ENCODE measurements at places on chromosomes 2 and 18. TPM values are rescaled to one million over a fixed set of nuclear protein-coding genes. Genes with fewer than 3 reads are reported as not detected.

Gene C1GALT1C1L
- 3.7 TPM for total RNA-seq

GRCh38 chr2:222074674-222075073 lies 224.1 kb downstream of the PAX3 start:
- DNase-seq, result no peak

GRCh38 chr2:65980531-65980930 lies 454.4 kb upstream of the MEIS1 start:
- DNase-seq, result no peak

GRCh38 chr2:235263205-235264120 lies 230.4 kb upstream of the AGAP1 start:
- peak; percentile 79 for DNase-seq

Gene BCL11A
- 3.6 TPM for total RNA-seq

DNA sequence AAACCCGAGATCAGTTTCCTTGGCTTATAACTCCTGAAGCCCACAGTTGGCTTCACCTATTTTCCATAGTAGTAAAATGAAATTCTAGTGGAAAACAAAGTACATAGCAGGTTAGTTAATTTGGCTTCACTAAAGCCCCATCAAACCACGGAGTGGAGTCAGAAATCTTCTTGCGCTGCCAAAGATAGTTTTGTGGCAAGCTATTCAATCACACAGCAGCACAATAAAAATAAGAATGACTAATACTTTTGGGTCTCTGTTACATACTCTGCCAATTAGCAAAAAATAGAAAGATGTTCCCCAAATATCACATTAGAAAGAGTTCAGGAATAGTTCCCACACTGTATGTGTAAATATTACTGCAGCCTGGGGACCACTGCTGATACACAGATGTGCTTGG lies 175.2 kb upstream of the NOL4 start:
- DNase-seq, result no peak

Gene KCNG2
- not detected for total RNA-seq

GRCh38 chr18:44954257-44954656 lies 273.6 kb downstream of the SETBP1 start:
- no peak for DNase-seq

DNA sequence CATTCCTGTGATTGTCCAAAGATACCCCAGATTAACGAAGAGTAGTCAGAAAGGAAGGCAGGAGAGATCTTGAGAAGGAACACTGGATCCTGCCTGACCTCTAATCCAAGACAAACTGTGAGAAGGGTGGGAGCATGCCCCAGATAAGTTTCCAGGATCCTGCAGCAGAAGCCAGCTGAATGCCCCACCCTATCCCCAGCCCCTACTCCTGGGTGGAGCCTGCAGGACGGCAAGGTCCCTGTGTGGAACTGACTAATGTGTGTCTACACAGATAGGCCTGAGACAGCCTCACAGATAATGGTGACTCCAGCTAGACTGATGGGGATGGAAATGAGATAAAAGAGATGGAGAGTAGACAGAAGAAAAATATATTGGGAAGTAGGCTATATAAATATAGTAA lies 174.3 kb downstream of the PDE1A start:
- no peak for DNase-seq

Gene L3MBTL4
- 5.6 TPM for total RNA-seq

Gene KIF5C
- 11.0 TPM for total RNA-seq

- peak; percentile 42 for DNase-seq
Measured at GRCh38 chr2:219645631-219646527, 18.4 kb downstream of the SLC4A3 start.

DNA sequence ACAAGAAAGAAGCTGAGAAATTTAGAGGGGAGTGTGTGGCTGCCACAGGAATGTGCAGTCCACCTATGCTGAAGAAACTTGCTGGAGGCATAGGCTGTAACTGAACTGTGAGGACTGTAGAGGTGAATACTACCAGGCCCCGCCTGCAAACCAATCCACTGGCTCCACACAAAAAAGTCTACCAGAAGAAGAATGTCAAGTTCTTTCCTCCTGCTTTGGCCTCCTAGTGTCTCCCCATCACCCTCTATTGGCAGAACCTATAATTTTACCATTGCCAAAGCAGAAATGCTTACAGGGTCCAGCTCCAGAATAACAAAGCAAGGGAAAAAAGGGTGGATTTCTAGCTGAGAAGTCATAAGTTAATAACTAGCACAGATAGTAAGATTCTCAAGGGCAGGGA lies 5.9 kb upstream of the ATP5MC3 start:
- DNase-seq, result no peak

Gene NEMP2
- 3.5 TPM for total RNA-seq

Gene ABCB11
- total RNA-seq, result not detected

Gene ITPRID2
- 159 TPM for total RNA-seq

Gene GAL3ST2
- 0.21 TPM for total RNA-seq

Gene OR6B2
- not detected for total RNA-seq

DNA sequence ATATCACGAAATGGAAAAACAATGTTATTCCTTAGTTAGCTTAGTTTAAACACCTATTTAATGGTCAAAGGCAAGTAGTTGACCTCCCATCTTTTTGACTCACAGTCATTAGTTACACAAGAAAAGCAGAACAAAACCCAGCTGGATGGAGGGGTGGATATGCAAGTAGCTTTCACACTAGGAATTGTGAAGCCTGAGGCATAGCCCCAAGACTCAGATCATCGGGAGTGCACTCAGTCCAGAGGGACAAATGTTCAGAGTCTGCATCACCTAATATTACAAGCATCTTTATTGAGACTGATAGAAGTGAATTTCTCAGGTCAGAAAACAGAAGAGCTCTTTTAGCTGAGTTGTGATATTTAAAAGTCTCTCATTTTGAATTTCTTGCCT lies 15.5 kb upstream of the CPS1 start:
- DNase-seq, result no peak

GRCh38 chr2:36469106-36469477 lies 113.5 kb downstream of the CRIM1 start:
- no peak for DNase-seq

DNA sequence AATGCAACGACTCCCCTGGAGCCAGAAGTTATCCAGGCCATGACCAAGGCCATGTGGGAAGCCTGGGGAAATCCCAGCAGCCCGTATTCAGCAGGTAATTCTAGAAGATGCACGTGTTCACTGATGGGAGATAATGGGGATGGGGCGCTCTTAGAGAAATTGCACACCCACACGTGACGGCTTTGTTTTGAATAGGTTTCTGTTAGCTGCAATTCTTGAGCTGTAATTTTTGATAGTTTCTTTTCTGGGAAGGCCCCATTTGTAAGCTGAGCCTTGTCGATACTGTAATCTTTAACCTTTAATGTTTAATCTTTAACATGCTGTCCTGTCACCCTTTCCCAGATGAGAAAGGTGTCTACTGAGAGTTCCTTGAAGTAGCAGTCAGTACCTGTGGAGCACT lies 3.6 kb downstream of the SCLY start:
- no peak for DNase-seq

Data from uterus (tissue), 4 donors.